ENCODE measurements at places on chromosomes 2 and 18. TPM values are rescaled to one million over a fixed set of nuclear protein-coding genes. Genes with fewer than 3 reads are reported as not detected.

Gene APCDD1
- 10.6 TPM for total RNA-seq

DNA sequence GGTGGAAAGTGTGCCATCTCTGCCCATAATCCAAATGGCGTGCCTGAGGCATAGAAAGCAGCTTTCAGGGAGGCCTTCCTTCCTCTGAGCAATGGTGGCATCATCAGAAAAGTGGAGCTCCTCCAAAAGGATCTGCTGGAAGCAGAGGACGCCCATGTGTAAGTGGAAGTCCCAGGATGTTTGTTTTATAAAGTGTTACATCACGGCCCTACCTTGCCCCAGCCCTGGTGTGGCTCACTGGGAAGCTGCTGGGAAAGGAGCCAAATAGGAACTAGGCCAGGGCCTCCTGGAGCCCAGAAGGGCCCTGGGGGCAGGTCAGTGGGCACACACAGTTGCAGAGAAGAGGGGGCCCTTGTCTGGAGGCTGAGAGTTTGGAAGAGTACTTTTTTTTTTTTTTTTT, 4.2 kb upstream of the ODC1 start:
- no peak for DNase-seq

Gene ELOA2
- total RNA-seq = not detected

- DNase-seq = no peak
Observed at GRCh38 chr2:50712569-50712968, 319.4 kb downstream of the NRXN1 start.

DNA sequence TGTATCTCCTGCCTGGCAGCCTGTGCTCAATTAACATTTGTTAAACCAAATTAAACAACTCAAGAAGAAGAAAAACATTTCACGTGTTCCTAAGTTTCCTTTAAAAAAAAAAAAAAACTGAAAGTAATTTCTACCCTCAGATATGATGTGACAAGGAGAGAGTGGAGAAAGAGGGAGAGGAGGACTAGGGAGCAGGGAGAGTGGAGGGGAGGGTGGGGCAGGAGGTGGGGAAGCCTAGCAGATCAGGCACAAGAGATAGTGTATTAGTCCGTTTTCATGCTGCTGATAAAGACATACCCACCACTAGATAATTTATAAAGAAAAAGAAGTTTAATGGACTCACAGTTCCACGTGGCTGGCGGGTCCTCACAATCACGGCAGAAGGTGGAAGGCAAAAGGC, 46.4 kb downstream of the CYP1B1 start:
- DNase-seq = no peak

DNA sequence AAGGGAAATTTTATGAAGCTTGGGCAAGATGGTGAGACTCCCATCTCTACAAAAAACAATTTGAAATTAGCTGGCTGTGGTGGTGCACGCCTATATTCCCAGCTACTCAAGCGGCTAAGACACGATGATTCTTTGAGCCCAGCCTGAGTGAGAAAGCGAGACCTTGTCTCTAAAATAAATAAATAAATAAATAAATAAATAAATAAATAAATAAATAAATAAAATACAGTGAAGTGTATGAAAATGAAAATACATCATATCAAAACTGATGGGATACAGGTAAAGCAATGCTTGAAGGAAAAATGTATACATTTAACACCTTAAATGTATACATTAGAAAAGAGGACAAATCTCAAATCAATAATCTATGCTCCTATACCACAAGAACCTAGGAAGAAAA, 15.7 kb downstream of the EXOC6B start:
- DNase-seq = no peak

DNA sequence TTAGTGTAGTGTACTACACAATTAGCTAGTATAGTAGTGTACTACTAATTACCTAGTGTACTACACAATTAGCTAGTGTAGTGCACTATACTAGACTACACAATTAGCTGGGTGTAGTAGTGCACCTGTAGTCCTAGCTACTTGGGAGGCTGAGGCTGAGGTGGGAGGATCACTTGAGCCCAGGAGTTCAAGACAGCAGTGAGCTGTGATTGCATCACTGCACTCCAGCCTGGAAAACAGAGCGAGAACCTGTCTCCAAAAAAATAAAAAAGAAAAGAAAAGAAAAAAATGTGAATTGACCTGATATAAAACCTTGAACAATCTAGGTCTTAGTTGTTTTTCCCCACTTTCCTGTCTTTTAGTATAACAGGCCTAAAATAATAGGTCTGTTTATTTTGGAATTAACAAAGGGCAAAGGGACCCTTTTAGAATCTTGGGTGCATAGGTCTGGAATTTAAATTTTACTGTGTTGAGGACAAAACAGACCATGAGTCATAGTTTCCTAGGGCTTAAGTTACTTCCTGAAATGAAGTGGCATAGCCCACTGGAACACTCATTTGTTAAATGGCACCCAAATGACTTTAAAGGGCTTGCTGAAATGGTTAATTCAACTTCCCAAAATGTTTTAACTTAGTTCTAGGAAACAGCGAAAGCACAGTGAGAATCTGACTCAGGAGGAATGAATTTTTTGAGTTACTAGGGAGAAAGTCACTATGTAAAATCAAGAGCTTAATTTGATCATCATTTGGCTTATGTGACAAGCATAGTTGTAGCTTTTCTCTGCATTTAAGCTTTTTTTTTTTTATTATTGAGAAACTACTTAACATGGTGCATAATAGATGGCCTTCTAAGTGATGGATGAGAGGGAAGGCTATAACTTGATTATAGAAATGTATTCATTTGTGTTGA, 50.7 kb upstream of the ARL5A start:
- DNase-seq = no peak

GRCh38 chr2:201852878-201853415, 46.6 kb downstream of the CDK15 start:
- DNase-seq = no peak

DNA sequence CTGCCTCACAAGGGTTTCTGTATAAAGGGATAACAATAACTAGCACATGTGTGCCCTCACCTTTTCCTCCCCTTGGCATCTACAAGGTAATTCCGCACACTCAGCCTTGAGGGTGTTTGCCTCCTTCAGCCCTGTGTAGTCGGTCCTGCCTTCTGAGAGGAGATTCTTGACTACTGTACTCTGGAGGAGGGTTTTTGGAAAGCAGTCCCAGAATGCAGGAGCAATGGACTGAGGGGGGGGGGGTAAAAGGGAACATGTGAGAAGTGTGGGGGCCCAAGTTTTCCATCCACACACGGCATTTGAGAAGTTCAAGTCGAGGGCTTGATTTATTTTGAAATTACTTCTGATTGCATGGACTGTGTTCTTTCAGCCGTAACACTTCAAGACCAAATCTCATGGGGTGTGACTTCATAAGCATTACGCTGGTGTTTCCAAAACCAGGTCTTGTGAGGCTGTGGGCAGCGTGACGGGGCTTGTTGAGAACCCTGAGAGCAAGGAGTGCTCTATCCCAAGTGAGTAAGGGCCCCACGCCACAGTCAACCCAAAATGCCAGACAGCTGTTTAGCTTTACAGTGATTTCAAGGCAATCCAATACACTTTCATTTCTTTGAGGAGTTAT, 198.7 kb upstream of the MEIS1 start:
- no peak for DNase-seq

Gene ABCB11
- under 0.01 TPM for total RNA-seq

DNA sequence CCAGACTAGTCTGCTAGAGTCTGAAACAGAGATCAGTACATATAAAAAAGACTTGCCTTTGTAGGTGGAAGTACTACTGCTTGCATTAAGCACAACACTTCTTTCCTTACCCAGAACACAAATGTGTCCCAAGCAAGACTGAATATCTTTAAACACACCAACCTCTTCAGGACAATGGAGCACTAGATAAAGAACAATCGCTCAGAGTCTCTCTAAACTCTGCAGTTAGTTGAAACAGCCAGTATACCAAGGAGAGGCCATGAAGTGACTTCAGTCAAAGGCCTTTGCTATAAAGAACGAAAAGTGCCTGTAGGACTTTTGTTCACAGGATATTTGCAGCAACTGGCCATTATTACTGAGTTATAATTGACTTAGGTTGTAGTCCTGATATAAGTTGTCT, 9.9 kb upstream of the B4GALT6 start:
- no peak for DNase-seq

DNA sequence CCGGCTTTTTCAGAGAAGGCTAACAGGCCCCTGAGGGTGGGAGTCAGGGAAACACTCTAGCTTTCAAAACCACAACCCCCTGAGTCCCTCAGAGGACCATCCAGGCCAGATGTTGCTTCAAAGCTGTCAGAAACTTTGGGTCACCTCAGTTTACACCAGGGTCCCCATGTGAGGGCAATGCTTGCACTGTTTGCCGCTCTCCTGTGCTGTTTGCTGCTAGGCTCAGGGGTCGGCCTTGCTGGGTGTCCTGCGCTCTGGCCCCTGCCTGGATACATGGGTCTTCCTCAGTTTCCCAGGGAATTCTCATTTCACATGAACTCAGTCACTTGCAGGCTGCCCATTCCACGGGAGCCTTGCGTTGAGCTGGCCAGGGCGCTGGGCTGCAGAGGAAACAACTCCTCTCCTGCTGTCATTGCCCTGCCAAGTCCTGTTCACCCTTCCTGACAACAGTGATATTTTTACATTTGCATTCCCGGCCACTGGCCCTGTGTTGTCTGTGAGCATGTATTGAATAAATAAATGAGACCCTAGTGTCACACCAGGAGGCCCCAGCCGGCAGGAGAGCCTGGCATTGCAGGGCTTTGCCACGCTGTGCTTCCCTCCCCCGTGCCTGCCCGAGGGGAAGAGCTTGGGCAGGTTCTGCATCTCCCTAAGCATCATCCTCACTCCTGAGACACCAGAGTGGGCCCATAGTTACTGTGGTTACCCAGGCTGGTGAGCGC, 73.2 kb upstream of the RAB6C start:
- DNase-seq = no peak

Gene NEU2
- total RNA-seq = not detected

Gene MSTN
- total RNA-seq = 0.82 TPM

Gene GALR1
- total RNA-seq = under 0.01 TPM

All from frontal cortex (tissue), 4 donors.